ENCODE measurements at places on chromosomes 7 and 10.

DNA sequence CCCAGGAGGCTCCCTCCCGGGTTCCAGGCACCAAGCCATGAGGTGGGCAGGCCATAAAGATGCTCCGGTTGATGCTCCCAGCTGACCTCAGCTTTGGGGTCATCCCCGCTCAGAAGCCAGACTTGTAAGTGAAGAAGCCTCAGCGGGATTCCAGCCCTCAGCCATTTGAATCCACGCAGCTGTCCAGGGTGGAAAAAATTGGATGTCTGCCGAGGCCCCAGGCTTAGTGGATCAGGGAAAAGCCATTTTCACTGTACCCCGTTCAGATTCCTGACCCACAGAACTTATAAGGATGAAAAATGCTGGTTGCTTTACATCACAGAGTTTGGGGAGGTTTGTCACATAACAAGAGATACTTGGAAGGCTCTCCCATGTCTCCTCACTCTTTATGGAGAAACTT is 49.2 kb upstream of the CPN1 start:
- no peak for DNase-seq

DNA sequence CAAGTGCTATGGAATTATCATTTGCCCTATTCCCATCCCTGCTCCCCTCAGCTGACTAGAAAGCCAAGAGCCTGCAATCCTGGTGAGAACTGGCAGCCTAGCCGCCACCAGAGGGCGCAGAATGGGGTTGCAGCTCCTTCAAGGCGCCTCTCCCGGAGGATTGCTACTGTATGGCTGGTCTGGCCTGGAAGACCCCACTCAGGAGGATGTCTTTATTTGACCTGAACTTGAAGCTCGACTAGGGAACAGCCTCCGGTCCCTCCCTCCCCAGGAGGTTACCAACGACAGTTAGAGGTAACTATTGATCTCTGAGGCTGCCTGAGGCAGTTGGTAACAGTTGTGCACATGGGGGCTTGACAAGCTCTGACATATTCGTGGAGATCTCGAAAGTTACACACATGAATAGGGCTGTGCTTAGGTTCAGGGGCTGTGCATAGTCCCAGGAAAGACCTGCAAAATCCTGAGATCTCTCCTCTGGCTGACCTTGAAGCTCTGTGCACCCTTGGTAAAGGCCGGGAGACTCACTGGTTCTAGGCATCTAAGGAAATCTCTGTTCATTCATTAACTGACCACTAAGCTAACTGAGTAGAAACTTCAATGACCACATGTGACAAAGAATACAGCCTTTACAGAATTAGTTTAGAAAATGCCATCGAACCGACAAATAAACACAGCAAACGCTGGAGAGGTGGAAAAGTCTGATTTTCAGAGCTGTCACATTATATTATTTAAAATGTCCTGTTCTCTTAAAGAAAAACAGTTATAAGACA is 65.7 kb downstream of the TSPAN12 start:
- no peak for DNase-seq

GRCh38 chr7:72435925-72436480 is 23.9 kb upstream of the CALN1 start:
- no peak for DNase-seq

- DNase-seq: no peak
Observed at GRCh38 chr7:2016021-2016631, 216.6 kb downstream of the MAD1L1 start.

DNA sequence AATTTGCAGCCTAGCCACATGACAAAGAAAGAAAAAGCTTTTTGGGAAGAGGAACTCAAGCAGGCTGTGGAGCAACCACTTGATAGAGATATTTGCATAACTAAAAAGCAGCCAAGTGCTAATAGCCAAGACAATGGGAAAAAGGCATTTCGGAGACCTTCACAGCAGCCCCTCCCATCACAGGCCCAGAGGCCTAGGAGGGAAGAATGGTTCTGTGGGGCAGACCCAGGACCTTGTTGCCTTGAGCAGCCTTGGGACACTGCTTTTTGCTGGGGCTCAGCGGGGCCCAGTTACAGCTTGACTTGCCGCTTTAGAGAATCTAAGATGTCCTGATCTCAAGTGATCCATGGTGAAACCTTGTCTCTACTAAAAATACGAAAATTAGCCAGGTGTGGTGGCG is 38.5 kb downstream of the FAM149B1 start:
- no peak for DNase-seq

DNA sequence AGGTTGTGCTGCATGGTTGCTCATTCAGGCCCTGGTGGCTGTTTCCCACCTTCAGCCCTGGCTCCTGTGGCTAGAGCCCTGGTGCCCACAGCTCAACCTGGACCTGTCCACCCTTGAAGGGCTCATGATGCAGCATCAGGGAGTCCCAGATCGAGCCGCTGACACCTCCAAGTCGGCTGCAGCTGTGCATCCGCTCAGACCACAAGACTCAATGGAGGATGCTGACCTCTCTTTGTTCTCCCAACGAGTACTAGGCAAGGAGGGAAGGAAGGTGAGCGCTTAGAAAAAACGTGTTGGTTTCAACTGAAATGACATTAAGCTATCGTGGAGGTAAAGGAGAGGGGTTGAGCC is 9.5 kb upstream of the C10orf95 start:
- no peak for DNase-seq

GRCh38 chr7:85619236-85619635 is 432.4 kb upstream of the SEMA3D start:
- no peak for DNase-seq

- DNase-seq: no peak
Observed at GRCh38 chr7:116526897-116527296, 2.1 kb downstream of the CAV1 start.

DNA sequence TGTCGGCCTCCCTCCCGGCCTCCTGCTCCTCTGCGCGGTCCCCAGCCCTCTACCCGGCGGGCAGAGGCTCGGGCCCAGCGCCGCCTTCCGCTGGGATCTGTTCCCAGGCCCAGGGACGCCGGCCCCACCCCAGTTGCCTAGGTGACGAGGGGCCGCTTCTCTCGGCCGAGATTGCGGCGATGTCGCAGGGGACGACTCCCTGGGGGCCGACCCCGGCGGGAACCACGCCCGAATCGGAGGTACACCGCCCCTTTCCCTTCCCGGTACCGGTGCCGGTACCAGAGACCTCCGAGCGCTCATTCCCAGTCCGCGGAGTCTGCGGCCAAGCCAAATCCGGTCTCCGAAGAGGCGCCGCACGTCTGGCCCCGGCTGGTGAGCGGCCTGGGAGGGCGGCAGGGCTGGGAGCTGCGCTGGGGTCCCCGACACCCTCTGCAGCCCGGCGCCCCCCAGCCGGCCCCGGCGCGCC is at the start of gene CABCOCO1:
CABCOCO1 (plus strand) TSS at position 136 of the 466 bp plus-strand sequence; CDS start at position 180, 44 bp downstream.
- no peak for DNase-seq

- DNase-seq: peak; percentile 33
Observed at GRCh38 chr7:116315293-116315692, 105.0 kb downstream of the TES start.

DNA sequence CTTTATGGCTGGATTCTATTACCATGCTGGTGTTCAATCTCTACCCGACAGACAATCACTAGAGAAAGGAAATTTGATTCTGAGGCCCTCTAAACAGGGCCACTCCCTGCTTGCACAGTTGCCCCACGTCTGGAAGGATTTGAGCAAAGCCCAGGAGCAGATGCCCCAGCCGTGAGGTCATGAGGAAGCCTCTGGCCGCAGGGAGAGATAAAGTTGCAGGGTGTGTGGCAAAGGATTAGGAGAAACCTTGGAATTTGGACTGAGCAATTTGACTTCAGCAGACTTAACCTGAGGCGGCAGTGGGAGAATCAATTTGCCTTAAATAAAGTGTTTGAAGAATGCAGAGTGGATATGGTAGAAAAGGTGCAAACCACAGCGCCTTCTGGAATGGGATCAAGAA is 40.2 kb upstream of the KLF6 start:
- no peak for DNase-seq

DNA sequence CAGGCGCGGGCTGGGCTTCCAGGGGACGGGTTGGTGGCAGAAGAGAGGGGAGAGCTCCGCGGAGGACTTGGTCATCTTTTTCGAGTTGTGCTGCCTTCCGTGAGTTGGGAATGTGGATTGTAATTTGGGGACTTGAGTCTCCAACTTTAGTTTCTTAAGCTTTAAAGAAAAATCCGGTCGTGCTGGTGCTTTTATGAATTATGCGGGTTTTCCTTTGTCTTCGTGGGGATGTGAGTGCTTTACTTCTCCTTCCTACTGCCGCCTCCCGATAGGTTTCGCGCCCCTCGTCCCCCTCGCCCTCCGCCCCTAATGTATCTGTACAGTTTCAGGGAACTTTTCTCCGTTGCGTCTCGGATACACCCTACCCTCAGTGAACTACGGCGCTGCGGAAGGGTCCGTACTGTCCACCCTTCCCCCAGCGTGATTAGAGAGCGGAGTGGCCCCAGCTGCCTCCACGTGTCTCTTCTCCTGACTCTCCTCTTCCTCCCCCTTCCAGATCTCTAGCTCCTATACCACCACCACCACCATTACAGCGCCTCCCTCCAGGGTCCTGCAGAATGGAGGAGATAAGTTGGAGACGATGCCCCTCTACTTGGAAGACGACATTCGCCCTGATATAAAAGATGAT is 649 bp downstream of the SCD start:
- DNase-seq: no peak

GRCh38 chr7:22723181-22723601 is 3.8 kb upstream of the IL6 start:
- DNase-seq: no peak

- DNase-seq: no peak
Observed at GRCh38 chr7:32574626-32575025, 79.3 kb downstream of the AVL9 start.

GRCh38 chr10:131323025-131323424 is 11.5 kb upstream of the TCERG1L start:
- DNase-seq: no peak

- no peak for DNase-seq
Observed at GRCh38 chr7:128010391-128011127, 20.7 kb downstream of the LRRC4 start.

- DNase-seq: no peak
Observed at GRCh38 chr7:2022021-2022409, 210.7 kb downstream of the MAD1L1 start.

DNA sequence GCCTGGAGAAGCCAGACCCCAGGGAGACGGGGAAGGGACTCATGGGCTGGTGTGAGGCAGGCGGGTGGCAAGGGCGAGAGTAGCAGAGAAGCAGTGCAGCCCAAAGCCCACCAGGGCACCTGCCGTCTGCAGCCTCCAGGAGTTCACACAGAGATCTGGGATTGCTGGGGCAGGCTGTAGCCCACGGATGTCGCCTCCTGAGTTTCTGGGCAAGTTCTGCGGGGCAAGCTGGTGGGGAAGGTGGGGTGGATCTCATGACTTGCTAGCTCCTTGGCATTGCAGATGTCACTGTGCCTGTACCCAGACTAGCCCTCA is 6.0 kb downstream of the ADCK2 start:
- no peak for DNase-seq

DNA sequence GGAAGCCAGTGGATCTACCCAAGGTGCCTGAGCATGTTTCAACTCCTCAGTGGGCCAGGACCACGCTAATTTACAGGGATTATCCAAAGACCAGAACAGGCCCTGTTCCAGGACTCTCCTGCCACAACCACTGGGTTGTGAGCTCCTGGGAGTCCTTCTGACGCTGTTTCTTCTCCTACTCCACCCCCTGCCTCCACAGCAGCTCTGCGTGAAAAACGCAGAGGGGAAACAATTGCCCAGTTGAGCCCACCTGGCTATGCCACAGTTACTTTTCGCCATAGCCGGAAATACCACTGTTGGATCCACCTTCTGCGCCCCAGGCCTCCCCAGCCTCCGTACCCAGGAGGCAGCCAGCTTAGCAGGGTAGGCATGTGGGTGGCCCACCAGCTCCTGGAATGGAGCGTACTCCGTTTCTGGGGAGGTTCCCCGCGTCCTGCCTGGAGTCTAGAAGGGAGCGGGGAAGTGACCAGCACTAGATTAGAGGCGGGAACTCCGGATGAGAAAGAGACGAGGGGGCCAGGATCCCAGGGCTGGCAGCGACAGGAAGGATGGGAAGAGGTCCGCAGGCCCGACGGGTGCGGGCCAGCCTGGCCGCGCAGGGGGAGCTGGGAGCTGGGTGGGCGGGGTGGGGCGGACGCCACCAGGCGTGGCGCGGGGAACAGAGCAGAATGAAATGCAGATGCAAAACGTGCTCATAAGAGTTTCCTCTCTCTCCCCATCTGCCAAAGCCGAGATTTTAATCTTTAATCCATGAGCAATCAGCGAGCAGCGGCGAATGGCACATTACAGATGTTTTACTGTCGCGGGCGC is 32.1 kb upstream of the PAX2 start:
- DNase-seq: no peak

DNA sequence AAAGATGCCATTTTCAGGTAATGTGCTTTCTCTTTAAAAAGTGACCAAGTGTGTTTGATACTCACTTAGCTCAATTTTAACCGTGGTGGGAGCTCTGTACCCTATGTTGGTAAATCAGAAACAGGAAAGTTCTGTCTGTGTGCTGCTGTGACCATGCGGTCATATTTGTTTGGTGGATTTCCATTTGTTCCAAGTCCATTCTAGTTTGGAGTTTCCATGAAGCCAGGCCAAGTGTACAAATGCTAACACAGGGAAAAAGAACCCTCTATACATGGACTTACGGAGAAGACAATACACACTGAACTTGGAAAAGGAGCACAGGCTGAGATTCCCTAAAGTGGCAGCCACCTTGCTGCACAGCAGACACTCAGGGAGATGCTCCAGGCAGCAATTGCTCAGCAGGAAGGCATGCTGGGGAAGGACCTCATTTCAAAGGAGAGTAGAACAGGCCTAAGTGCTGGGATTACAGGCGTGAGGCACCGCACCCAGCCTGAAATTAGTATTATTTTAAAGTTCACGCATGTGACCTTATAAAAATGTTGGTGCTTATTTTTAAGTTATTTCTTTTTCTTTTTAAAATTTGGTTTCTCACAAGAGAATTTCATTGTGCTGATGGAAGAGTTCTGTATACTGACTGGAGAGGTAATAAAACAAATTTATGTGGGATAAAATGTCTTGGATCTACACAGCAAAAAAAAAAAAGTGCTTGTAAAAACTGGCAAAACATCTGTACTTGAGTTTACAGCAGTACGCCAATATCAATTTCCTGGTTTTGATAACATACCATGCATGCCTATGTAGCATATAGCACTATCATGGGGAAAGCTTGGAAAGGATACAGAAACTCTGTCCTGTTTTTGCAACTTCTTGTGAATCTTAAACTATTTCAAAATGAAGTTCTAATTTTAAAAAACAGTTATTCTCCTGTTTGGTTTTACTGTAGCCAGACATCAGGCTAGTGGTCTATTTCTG is 436.2 kb downstream of the KCNMA1 start:
- DNase-seq: no peak

DNA sequence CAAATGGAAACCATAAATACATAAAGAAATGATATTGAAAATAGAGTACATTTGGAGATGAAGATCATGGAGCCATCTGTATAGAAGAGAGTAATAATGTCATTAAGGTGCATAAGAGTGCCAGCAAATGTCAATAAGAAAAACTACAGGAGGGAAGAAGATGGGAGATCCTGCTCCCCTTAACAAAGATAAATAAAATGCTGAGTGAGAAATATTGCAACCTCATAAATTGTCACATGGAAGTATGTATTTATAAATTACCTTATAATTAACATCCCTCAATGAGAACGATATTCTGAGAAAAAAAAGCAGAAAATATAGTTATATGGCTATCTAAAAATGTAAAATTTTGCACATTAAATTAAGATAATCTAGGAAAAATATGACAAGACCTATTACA is 155.2 kb upstream of the PRSS1 start:
- DNase-seq: no peak

- DNase-seq: no peak
Observed at GRCh38 chr10:3874990-3875841, 90.2 kb upstream of the KLF6 start.

- no peak for DNase-seq
Observed at GRCh38 chr10:104989880-104990279, 348.8 kb downstream of the SORCS3 start.
